ENCODE measurements at places on chromosomes 7 and 10.

- no peak for DNase-seq
Measured at GRCh38 chr7:98418271-98418635, 17.4 kb upstream of the BAIAP2L1 start.

GRCh38 chr10:115861864-115862263 is 411.1 kb downstream of the GFRA1 start:
- no peak for DNase-seq

DNA sequence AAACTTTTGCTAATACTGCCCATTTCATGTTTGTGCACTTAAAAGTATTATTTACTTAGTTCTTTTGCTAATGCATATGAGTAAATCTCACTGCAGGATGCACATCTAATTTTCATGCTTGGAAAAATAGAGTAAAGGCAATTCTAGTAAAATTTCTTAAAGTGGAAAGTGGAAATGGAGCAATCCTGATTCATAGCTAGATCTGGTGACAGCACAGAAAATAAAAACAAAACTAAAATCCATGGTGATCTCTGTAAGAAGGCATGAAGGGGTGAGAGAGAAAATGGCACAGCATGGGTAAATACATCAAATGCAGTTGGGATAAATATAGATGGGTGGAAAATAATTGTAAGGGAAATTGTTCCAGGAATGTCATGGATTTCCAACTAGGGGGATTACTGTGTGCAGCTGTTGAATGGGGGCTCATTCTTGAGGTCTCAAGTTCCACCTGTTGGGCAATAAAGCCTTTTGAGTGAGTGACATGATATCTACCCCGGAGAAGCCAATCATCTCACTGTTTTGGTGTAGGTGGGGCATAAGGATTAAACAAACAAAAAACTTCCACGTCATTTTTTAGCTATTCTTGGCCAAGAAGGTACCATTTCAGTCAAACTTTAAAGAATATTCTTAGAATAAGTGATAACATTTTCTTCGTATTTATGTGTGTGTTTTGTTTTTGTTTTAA is 1.7 kb upstream of the MCU start:
- no peak for DNase-seq

DNA sequence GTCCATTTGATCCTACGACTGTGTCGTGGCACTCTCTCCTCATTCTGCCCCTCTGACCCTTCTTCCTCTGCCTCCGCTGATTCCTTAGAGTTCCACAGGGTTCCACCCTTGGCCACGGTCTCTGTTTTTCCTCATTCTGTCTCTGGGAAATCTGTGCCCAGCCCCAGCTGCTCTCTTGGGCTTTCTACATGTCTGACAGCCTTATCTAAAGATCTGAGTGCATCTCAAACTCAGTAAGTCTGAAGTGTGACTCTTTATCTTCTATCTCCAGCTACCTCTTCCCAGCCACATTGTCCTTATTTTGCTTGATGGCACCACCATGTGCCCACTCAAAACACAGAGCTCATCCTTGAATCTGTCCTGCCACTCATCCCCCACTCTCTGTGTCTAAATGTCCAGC is 62.1 kb upstream of the AQP1 start:
- DNase-seq: no peak

GRCh38 chr10:11616021-11616420 is 4.6 kb upstream of the USP6NL start:
- no peak for DNase-seq

GRCh38 chr7:20219446-20220292 is 2.5 kb upstream of the MACC1 start:
- peak; percentile 79 for DNase-seq

GRCh38 chr7:126529833-126530232 is 722.9 kb downstream of the GRM8 start:
- DNase-seq: no peak

DNA sequence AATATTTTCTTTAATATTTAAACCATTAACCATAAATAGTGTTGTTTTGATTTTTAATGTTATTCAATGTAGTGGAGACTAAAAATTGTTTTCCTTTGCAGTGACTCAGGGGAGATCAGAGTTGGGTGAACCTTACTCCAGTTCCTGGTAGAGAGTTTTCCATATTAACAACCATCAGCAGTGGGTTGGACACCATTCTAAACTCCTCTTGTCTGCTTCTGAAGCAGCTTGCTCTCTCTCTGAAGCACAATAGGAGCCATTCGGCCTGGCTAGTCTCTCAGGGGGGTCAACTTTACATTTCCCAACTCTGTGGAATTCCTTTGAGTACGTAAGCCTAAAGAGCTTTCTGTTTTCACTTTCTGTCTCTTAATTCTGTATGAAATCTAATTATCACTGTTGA is 9.4 kb upstream of the NRG3 start:
- DNase-seq: no peak

GRCh38 chr7:42233171-42233570 is 3.8 kb downstream of the GLI3 start:
- DNase-seq: no peak

DNA sequence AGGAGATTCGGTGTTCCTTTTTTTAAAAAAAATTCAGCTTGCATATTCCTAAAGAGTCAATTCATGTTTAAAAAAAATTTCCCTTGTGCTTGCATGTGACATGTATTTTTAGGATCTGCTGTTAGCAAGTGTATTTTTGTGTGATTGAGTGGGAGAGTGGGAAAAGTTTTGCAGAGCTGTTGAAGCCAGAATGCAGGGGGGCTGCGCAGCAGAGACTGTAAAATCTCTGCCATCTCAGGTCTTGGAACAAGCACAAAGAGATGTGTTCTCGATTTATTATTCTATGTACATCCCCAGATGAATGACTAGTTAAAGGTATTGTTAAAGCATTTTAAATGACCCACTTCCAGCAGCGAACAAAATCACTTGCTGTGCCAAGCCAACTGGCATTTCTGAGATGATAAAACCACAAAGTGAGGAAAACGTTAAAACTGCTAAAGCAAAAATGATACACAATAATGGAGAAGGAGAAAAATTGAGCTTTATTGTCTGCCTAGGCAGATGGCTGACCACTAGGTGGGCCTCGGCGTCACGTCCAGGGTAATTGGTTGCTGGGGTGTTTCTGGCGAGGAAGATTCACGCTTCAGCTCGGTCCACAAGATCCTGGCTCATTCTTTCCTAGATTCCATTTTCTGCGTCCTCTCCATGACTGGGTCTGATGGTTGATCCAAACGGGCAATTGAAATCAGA is 67.0 kb upstream of the ATRNL1 start:
- DNase-seq: no peak

DNA sequence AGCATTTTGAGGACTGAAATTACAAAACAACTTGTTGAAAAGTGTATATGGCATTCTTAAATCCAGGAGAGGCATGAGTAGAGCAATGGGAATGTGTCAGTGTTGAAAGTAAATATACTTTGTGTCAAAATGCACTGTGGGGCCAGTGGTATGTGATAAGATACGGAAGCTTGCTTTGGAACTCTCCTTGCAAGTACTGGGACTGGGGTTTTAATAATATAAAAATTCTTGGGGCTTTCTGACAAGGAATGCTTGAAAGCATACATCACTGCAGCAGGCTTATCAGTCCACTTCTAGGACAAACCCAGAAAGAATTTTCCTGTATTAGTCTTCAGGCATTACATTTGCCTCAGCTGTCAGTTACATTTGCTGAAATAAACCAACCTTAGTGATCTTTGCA is 472.8 kb upstream of the FZD8 start:
- DNase-seq: no peak

All from tibial artery (tissue), 4 donors.